ENCODE measurements at places on chromosomes 3 and 15.

- DNase-seq = peak; percentile 14
Observed at GRCh38 chr3:17555525-17555924, 186.9 kb downstream of the TBC1D5 start.

DNA sequence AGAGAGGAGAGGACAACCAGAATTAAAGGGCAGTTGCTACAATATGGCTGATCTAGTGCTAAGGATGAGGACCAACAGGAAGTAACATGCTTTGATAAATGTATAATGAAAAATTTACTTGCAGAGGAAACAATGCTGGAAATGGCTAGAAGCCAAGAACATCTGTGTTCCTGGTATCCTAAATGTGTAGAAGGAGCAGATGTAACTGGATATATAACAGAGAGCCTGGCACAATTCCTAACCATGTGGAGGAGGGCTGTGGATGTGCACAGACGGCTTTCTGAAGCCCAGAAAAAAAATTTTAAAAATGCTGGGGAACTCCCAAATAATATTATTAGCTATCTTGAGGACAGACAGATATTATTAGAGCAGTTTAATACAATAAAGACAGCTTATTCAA, 159.4 kb upstream of the GBE1 start:
- no peak for DNase-seq

GRCh38 chr3:128726023-128727016, at the start of gene RAB7A:
RAB7A (plus strand) TSS chr3:128726183; CDS start chr3:128795368, 69,185 bp downstream.
- peak; percentile 99 for DNase-seq

GRCh38 chr3:44920081-44920480, 45.7 kb downstream of the TGM4 start:
- DNase-seq = no peak

- no peak for DNase-seq
Observed at GRCh38 chr3:8069471-8069870, 432.2 kb upstream of the LMCD1 start.

- DNase-seq = no peak
Observed at GRCh38 chr15:37788330-37788729, 146.1 kb upstream of the TMCO5A start.

- DNase-seq = no peak
Observed at GRCh38 chr15:99451484-99451883, 114.3 kb upstream of the MEF2A start.

DNA sequence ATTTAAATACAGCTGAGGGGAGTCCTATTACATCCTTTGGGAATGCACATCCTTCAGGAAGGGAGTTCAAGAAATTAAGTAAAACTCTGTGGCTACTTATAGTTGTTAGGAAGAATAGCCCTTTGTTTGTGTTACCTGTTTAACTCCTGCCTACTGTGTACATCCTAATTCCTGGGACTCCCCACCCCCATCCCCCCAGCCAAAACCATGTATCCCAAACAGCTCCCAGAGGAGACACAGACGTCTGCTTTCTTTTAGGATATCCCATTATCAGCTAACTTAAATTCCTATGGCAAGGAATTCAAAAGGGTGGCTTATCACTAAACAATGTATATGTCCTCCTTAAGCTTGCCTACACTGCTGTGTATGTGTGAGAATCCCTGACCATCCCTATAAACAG, 581.7 kb downstream of the DIPK2A start:
- DNase-seq = no peak

- DNase-seq = peak; percentile 100
Observed at GRCh38 chr3:179562591-179563270, at the start of gene ACTL6A. ACTL6A (plus strand) TSS chr3:179562926; CDS start chr3:179563093, 167 bp downstream.

GRCh38 chr15:41689083-41689482, 28.9 kb downstream of the MGA start:
- DNase-seq = no peak

DNA sequence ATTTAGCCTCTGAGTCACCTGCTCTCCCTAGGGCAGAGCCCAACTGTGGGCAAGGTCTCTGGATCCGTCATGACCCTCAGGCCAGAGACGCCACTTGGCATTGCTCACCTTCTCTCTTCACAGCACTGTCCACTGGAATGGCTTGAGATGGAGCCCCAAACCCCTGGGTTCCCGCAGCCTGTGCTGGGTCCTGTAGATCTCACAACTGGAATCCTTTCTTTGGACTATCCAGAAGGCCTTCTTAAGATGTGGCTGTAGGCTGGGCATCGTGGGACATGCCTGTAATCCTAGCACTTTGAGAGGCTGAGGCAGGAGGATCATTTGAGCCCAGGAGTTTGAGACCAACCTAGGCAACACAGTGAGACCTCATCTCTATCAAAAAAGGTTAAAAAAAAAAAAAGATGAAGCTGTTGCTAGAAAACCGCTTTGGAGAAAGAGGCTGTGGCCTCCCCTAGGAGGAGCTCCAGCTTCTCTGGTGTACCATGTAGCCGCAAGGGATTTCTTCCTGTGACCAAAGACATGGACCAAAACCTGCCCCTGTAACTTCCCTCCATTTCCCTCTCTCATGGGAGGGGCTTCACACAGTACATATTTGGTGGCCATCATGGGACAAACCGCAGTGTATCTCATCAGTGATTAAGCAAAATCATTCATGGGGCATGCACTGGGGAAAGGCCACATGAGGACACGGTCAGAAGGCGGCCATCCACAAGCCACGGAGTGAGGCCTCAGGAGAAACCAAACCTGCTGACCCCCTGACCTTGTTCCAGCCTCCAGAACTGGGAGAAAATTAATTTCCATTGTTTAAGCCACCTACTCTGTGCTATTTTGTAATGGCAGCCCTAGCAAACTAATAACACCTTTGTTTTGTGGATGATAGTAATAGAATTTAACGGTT, 23.3 kb upstream of the BUB1B start:
- DNase-seq = peak; percentile 68

DNA sequence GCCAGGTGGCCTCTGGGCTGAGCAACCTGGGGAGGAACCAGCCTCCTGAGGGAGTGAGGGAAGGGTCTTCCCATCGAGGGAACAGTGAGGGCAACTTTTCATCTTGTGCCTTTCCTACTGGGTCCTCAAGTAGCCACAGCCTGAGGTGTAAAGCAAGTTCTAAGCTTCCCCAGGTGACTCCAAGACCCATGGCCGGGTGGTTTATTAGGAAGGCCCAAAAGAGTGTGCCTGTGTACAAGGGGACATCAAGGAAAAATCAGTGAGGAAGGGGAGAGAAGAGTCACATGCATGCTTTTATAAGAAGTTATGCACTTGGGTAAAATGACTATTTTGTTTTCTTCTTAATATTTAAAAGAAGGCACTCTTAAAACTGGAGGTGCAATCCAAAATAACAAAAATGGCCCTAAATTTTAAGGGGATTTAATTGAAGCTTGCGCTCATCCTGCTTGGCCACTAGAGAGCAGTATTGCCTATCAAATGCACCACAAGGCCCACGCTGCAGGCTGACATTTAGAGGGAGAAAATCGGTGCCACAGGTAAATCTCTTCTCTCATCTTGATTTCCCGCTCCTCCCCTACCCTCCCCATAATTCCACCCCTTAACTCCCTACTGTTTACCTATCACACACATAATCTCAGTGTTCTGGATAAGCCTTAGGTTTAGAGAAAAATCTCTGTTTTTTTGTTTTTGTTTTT, 6.7 kb downstream of the NANOGP8 start:
- peak; percentile 84 for DNase-seq

GRCh38 chr15:77874063-77874462, 203.4 kb downstream of the TBC1D2B start:
- DNase-seq = no peak

- DNase-seq = no peak
Observed at GRCh38 chr3:126956361-126956760, 26.6 kb upstream of the PLXNA1 start.

DNA sequence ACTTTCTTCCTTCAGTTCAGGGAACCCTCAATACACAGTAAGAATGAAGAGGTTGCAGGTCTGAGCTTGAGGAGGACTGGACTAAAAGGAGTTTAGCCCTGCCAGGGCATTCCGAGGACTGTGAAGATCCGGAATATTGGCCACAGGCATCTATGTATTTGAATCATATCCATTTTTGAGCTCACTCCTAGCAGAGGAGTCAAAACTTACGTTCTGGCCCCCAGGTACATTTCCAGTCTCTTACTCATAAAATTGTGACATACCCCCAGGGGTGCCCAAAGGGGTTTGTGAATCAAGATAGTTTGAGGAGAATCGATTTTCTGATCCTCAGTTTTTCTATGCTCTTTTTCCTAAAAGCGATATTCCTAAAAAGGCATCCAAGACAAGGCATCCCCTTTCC, 27.6 kb upstream of the SRP14 start:
- DNase-seq = no peak

DNA sequence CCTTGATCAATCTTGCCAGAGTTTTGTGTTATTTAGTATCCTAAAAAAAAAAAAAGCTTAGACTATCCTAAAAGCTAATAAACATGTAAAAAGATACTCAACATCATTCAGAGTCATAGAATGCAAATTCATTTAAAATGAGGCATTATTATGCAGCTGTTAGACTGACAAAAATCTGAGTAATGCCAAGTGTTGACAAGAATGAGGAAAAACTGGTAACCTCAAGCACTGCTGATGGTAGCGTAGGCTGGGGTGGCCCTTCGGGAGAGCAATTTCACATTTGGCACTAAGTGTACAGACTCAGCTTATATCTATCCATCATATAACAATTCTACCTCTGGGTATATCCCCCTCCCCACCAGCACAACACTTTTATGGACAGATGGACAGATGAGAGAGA, 280.4 kb downstream of the RAP2B start:
- DNase-seq = peak; percentile 6

- peak; percentile 84 for DNase-seq
Observed at GRCh38 chr15:57432141-57432741, 55.9 kb downstream of the CGNL1 start.

- DNase-seq = no peak
Observed at GRCh38 chr3:28042095-28042635, 199.3 kb upstream of the CMC1 start.

GRCh38 chr3:39752019-39752637, 57.3 kb upstream of the MYRIP start:
- no peak for DNase-seq

DNA sequence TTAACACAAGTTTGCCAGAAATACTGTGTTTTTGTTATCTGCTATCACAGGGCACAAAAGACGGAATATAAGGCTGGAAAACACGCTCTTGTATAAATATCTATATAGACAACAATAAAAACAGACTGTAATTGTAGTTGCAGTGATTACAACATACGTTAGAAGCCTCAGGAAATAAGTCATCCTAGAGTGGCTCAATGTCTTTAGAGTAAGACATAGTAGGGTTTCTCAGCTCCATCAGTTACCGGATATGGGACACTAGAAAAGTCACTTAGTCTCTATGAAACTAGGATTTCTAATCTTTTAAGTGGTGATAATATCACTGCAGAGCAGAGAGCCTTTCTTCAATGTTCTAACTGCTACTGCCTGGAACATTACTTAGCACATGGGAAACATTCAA, 208.8 kb downstream of the STAG1 start:
- no peak for DNase-seq

DNA sequence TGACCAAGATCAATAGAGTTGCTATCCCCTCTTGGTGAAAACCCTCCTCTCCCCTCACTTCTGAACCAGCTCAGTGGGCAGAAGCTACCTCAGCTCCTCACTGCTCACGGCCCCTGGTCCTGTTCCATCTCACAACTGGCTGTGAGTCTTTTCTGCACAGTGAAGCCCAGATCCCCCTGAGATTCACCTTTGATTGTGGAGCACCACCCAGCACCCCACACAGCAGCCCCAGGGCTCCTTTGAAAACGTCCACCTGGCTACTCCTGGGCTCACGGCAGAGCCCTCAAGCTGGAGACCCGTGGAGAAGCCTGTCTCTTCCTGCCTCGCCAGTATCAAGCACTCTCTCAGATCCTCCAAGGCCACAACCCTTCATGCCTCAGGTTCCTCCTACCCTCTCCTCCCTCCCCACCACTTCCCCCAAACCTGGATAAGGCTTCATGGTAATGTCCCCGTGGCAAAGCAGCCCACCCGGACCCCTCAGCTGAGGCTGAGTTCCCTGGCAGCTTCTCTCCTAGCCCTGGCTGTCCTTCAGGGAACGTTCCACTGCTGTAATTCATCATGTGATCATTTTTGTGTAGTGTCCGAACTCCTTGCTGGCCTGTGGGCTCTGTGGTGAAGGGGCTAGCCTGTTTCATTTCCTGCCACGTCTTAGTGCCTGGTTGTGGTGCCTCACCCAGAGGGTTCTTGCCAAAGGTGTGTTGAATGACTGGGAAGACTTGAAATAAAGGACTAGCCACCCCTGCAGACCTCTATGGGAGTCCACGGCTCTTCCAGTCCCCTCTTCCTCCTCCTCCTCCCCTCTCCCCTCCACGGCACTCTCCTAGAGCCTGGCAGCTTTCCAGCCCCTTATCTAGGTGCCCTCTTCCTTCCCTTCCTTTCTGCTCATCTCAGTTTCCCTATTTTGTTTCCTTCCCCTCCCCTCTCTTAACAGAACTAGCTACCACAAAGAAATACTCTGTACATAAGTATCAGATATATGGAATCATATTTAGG, 44.5 kb downstream of the KY start:
- no peak for DNase-seq

GRCh38 chr3:138200424-138200823, 13.3 kb downstream of the ARMC8 start:
- DNase-seq = no peak

GRCh38 chr3:46966811-46967210, 9.7 kb downstream of the CCDC12 start:
- DNase-seq = no peak

GRCh38 chr15:60464836-60465630, 13.9 kb downstream of the ICE2 start:
- no peak for DNase-seq

GRCh38 chr3:52533623-52534280, at the start of gene NT5DC2:
NT5DC2 (minus strand) TSS chr3:52533857; CDS start chr3:52533737, 120 bp downstream.
- DNase-seq = peak; percentile 77

GRCh38 chr3:197408177-197408957, 110.0 kb upstream of the DLG1 start:
- no peak for DNase-seq

- DNase-seq = no peak
Observed at GRCh38 chr3:169237201-169237600, 426.3 kb downstream of the MECOM start.

GRCh38 chr3:37531066-37531720, 330.5 kb upstream of the CTDSPL start:
- no peak for DNase-seq

DNA sequence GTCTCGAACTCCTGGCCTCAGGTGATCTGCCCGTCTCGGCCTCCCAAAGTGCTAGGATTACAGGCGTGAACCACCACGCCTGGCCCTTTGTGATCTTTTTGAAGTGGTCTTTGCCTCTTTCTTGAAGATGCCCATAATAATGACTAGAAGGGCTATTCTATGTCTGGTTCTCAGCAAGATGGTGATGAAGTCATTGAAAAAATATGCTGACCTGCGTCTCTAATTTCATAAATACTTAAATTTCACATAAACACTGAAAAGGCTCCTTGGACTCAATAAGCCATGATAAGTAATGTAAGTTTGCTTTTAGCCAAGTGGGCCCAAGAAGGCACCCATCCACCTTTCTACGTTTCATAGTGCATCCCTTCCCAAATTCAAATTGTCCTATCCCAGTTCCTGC, 775 bp upstream of the MAPK6 start:
- no peak for DNase-seq

GRCh38 chr3:31696815-31697548, 164.3 kb downstream of the STT3B start:
- no peak for DNase-seq

- peak; percentile 74 for DNase-seq
Observed at GRCh38 chr3:184523825-184524615, 37.6 kb upstream of the EPHB3 start.

GRCh38 chr15:85458764-85459163, 78.4 kb downstream of the AKAP13 start:
- no peak for DNase-seq

- DNase-seq = peak; percentile 63
Observed at GRCh38 chr3:78893161-78893560, 874.6 kb downstream of the ROBO1 start.
